Stimulated activated CD8-positive, alpha-beta memory T cell treated with anti-CD3 and anti-CD28 coated beads, Interleukin-15, amount 100 ng/mL, for 48 hours (primary cell): ENCODE measurements at places on chromosomes 11 and 22.
A peak's percentile ranks its signal among the peaks of the same experiment; 100 is the strongest.

GRCh38 chr22:19214078-19214473 is 35.5 kb upstream of the SLC25A1 start:
- DNase-seq, result no peak

GRCh38 chr11:6586434-6587359 is 16.7 kb downstream of the RRP8 start:
- DNase-seq, result no peak

- DNase-seq, result no peak
Measured at GRCh38 chr11:19762266-19762665, 49.6 kb downstream of the NAV2 start.

DNA sequence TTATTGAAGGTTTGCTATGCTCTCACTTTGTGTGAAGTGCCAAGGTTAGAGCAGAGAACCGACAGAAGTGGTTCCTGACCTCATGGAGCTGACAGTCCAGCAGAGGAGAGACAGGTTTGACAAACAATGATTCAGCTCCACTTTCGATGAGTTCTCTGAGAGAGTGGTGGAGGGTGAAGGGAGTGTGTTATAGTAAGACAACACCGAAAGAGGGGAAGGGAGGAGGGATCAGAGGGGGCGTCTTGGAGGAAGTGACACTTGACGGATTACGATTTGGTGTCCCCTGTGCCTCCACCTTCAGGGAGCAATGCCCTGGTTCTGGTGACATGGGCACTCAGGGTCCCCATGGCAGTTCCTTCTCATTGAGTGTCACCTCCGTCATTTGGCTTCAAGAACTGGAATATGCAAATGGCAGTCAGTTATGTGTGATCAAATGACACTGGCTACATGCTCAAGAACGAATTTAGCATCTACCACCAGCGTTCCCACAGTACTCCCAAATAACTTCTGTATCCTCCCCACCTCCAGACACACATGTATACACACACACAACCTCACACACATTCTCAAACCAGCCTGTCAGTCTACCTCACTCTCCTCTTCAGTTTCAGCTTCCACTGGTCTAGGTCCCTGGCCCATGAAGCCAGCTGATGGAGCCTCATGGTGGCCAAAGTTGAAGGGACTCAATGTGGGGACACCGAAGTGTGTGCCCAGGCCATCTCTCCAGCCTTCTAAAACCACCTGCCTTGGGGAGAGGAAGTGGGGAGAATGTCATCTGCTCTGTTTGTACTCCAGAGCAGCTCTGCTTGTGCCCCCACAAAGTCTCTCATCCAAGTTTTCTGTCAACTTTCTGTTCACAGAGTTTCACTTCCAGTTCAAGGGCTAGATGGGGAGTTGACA is 31.4 kb upstream of the NUP160 start:
- no peak for DNase-seq

GRCh38 chr11:134761386-134761785 is 349.3 kb upstream of the B3GAT1 start:
- no peak for DNase-seq

DNA sequence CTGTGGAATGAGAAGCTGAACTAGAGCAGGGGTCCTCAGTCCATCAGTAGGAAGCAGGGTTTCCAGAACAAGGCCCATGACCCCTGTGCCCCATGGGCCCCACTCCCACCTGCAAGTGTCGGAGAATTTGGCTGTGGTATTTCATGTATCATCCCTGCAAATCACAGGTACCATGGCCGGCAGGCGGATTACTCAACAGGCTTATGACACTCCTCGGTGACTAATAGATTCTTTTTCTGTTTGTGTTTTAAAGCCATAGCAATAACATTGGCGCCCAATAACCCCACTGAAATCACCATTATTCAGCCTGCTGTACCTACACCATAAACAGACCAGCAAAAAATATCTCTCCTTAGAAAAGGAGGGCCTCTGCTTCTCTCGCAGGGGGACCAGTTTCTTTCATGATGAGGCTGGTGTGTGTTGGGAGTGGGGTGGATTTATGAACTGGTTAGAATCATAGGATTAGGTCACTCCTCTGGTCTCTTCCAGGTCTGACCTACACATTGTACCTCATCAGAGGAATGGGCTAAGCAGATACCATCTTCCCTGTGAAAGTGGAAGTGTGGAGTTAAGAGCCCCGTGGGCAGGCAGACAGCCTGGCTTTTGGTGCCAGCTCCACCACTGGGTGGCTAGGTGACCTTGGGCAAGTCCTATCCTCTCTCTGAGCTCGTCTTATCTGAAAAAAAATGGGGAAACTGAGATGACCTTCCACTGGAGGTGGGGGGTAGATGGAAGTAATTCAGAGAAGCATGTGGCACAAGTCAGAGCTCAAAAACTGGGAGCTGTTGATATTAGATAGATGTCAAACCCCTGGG is 60.2 kb upstream of the WNT11 start:
- DNase-seq, result no peak

DNA sequence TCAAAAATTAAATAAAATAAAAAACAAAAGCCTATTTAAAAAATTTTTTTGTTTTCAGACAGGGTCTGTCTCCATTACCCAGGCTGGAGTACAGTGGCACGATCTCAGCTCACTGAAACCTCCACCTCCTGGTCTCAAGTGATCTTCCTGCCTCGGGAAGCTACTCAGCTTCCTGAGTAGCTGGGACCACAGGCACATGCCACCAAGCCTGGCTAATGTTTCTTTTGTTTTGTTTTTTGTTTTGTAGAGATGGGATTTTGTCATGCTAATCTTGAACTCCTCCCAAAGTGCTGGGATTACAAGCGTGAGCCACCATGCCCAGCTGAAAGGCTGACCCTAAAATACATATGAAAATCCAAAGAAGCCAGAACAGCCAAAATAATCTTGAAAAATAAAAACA is 20.4 kb upstream of the L3MBTL2 start:
- no peak for DNase-seq

GRCh38 chr11:110866081-110866480 is 153.8 kb upstream of the ARHGAP20 start:
- no peak for DNase-seq

DNA sequence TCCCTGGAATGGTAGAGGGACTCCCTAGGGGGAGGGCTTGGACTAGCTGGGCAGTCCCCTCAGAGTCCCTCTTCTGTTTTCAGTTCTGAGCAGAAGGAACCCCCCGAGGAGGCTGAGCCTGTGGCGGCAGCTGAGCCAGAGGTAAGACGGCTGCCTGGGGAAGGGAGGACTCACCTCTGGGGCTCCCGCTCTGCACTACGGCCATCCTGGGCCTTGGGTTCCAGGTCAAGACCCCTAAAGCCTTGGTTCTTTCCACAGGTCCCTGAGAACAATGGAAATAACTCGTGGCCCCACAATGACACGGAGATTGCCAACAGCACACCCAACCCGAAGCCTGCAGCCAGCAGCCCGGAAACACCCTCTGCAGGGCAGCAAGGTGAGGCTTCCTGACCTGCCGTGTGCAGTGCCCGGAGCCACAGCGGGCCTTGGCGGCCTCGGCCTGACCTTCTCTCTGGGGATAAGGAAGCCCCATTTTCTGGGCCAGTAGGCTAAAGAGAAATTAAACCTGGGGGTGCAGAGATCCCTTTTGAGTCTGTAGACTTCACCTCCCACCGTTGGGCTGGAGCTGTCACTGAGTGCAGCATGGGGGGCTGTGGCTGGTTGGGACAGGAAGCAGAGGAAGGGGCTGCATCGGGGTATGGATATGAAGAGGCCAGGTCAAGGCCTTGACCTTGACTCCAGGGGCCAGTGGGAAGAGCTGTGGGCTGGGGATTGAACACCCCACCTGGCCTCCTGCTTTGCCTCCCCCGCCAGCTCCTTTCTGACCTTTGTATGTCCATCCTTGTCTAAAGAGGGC is 15.0 kb downstream of the INCENP start:
- DNase-seq, result no peak

DNA sequence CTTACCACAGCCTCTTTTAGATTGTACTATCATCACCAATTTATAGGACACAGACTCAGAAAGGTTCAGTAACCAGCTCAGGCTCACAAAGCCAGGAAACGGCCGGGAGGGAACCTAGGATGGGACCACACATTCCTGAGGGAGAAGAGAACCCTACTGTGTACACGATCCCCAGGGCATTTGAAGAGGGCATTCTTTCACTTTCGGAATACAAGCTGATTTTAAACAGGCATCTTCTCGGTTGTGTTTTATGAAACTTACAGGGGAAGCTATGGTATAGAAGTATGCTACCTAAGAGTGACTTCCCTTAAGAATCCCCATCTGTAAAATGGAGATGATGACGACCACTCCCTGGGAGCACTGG is 19.0 kb downstream of the SMCO4 start:
- DNase-seq, result no peak

- no peak for DNase-seq
Measured at GRCh38 chr11:94882931-94883330, 90.4 kb downstream of the CWC15 start.

GRCh38 chr22:40368016-40368415 is 2.4 kb upstream of the SGSM3 start:
- no peak for DNase-seq

- DNase-seq, result no peak
Measured at GRCh38 chr11:114501901-114502300, 57.8 kb downstream of the NXPE1 start.

- DNase-seq, result no peak
Measured at GRCh38 chr22:37165066-37165465, 15.3 kb upstream of the IL2RB start.

GRCh38 chr22:22849640-22850610 is 37.7 kb upstream of the IGLL5 start:
- DNase-seq, result no peak

- DNase-seq, result no peak
Measured at GRCh38 chr11:113075586-113076095, 114.4 kb downstream of the NCAM1 start.

DNA sequence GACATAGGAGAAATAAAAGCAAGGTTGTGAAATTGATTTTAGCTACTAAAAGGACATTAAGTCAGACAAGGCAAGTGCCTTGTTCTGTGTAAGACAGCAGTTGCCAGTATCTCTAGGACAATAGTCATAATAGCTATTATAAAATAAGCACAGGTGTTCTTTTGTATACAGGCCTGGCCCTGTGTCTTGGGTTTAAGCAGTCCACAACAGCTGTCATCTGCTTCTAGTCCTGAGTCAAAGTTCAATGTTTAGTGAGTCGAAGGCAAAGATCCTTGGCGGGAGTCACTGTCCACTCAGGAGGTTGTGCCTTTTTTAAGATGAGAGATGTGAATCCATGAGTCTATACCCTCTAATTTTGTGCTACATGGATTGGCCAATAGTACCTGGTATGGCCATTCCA is 79.5 kb downstream of the SC5D start:
- DNase-seq, result no peak

GRCh38 chr11:68832476-68833181 is 9.1 kb downstream of the CPT1A start:
- no peak for DNase-seq

GRCh38 chr11:86241956-86242535 is 2.5 kb upstream of the EED start:
- DNase-seq, result no peak

DNA sequence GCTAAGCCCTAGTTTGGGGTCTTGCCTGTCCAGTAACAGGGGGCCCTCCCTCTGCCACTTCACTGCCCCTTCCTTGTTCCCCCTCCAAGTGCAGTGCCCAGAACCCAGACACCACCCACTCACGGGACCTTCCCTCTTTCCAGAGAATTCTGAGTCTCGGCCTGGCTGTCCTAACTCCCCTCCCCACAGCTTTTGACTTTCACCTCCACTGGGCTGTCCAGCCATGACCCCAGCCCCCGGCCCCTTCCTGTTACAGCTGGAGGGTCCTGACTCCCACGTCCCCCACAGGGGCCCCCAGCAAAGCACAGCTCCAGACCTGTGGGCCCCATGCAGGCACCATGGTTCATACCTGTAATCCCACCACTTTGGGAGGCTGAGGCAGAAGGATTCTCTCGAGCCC is 71.5 kb downstream of the BRD1 start:
- no peak for DNase-seq

- DNase-seq, result no peak
Measured at GRCh38 chr11:11478687-11479086, 125.6 kb upstream of the CSNK2A3 start.

DNA sequence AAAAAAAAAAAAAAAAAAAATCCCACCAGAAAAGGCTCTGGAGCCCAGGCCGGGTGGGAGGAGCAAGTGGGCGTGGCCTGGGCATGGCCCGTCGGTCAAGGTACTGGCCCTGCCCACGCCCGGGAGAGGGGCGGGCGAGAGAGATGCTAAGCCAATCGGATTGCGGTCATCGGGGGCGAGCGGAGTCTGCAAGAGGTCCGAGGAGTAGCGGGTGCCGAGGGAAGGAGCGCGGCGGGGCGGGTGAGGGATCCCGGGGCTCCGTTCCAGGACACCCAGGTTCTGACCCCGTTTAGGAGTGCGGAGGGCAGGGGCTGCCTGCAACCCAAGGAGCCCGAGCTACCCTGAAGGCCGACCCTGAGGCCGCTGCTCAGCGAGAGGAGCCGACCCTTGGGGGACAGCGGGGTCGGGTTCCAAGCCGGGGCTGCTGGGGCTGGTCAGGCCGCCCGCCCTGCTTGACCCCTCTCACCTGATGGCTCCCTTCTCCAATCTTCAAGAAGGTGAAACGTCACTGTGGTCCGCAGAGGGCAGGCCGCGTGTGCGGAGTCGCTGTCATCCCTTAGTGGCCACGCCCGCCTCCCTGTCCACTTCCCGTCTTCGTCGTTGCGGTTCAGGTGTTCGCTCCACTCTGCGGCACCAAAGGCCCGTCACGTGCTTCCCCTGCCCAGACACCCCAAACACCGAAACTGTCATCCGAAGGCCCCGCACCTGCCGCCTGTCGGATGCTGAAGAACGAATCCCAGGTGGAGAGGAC is 11.1 kb upstream of the TAB1 start:
- DNase-seq, result peak; percentile 58

DNA sequence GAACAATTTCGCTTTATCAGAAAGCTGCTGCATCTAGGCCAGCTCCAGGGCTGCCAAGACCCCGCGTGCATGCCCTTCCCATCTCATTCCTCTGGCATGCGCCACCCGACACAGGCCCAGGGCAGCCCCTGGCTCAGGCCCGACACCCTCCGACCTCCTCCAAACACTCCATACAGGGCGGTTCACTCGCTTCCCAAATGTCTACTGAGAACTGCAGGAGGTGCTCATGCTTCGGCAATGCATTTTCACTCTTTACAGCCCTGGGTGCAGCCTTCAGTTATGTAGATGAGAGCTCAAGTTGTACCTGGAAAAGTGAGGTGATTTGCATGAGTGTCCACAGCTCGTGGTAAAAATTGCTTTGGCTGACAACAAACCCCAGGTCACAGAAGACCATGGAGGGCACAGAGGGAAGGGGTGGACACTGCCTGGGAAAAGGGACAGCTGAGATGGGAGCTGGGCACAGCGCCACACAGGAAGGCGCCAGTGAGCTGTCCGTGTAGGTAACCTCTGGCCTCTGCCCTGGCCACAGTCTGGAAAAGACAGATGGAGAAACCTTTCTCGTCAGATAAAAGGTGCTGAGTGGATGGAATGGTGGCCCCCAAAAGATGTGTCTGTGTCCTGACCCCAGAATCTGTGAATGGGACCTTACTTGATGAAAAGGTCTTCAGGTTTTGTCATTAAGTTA is 1351.9 kb downstream of the BRD1 start:
- no peak for DNase-seq

DNA sequence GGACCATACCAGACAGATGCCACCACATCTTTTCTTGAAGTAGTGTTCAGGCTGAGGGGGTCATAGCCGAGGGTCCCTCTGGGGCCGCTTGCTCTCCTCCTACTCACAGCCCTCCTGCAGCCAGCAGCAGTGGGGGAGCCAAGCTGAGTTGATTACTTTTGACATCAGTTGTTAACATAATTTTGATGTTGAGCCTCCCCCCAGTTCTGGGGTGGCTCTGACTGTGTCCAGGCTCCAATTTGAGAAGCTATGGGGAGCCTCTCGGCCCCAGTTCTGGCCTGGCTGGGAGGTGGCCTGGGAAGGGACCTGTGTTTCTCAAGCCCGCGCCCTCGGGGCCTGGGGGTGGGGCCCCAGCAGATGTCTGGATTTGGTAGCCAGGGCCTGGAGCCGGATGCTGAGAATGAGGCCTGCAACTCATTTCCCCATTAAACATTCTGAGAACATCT is 47.9 kb downstream of the KCNQ1OT1 start:
- DNase-seq, result no peak
